ENCODE measurements at places on chromosomes 12 and 14.

- DNase-seq, result no peak
These were observed 26.8 kb downstream of the PLBD1 start for GRCh38 chr12:14540801-14541462.

GRCh38 chr14:62409626-62410300, 635.5 kb downstream of the KCNH5 start:
- no peak for DNase-seq

GRCh38 chr12:91511795-91512420, 329.3 kb upstream of the DCN start:
- no peak for DNase-seq

- no peak for DNase-seq
These were observed 42.1 kb downstream of the GPR19 start for GRCh38 chr12:12653922-12654321.

- no peak for DNase-seq
These were observed 90.4 kb upstream of the DYNC1H1 start for GRCh38 chr14:101873991-101874390.

DNA sequence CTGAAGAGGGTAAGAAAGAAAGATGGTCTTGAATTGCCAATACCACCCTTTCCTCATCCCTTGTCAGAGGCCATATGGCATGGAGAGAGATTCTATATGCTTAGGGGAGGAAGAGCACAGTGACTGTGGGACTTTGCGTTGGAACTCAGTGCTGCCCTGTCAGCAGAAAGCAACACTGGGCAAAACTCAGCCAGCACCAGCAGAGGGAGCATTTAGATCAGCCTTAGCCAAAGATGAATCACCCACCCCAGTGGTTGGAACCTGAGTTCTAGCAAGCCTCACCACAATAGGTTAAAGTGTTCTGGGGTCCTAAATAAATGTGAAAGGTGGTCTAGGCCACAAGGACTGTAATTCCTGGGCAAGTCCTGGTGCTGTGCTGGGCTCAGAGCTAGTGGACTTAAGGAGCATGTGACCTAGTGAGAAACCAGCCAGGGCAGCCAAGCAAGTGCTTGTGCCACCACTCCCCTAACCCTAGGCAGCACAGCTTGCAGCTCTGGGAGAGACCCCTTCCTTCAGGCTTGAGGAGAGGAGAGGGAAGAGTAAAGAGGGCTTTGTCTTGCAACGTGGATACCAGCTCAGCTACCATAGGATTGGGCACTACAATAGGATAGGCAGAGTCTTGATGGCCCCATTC, 11.4 kb upstream of the BCAT1 start:
- peak; percentile 59 for DNase-seq

DNA sequence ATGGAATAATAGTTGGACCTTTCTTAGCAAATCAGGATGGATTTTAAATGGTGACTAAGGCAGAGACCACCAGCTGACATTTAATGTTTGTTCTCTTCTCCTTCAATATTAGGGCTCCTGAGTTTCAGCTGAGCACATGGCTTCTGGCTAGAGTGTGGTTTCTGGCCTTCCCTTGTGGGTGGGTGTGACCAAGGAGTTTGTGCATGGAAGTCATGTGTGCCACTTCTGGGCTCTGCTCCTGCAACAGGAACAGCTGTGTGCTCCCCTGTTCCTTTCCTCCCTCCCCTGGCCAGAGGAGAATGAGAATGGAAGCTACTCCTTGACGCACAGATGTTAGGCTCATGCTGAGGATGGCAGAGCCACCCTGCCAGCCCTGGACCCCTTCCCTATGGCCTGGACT, 44.2 kb downstream of the CCDC175 start:
- DNase-seq, result no peak

DNA sequence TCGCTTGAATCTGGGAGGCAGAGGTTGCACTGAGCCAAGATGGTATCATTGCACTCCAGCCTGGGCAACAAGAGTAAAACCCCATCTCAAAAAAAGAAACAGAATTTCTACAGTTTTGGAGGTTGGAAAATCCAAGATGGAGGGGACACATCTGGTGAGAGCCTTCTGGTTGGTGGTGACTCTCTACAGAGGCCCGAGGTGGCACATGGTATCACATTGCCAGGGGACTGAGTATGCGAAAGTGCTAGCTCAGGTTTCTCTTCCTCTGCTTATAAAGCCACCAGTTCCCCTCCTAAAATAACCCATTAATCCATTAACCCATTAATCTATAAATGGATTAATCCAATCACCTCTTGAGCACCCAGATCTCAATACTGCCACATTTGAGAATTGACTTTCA, 70.8 kb upstream of the DACT1 start:
- no peak for DNase-seq

DNA sequence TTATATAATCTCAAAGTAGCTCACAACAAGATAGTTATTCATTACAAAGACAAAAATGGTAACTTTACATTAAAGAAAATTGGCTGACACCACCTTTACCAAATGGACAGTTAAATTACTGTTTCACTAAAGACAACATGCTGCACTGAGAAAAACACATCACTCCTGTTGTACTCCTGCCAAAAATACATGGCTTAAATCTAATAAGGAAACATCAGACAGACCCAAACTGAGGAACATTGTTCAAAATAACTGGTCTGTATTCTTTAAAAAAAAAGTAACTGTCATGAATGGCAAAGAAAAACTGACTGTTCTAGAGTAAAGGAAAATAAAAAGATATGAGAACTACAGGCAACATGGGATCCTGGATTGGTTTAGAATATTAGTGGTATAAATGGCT, 151.3 kb upstream of the DCN start:
- DNase-seq, result no peak

- no peak for DNase-seq
These were observed 131.8 kb downstream of the KITLG start for GRCh38 chr12:88448337-88448915.
